ENCODE measurements at places on chromosomes 2 and 18.
A peak's percentile ranks its signal among the peaks of the same experiment; 100 is the strongest.

DNA sequence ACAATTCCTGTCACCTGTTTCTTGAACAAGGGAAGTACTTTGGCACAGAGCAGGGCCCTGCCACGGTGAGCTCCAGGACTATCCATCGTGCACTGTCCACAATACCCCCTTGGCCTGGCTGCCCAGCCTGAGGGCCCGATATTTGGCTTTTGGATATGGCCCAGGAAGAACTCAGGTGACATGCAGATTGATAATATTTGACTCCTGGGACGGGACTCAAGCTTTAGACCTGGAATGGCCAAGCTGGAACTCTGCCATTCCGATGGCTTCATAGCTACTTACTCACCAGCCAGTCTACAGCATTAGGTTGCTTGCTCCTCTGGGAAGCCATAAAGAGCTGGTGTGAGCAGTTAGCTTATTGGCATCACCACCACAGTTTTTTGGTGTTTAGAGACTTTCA lies 26.6 kb downstream of the EML6 start:
- DNase-seq = no peak

DNA sequence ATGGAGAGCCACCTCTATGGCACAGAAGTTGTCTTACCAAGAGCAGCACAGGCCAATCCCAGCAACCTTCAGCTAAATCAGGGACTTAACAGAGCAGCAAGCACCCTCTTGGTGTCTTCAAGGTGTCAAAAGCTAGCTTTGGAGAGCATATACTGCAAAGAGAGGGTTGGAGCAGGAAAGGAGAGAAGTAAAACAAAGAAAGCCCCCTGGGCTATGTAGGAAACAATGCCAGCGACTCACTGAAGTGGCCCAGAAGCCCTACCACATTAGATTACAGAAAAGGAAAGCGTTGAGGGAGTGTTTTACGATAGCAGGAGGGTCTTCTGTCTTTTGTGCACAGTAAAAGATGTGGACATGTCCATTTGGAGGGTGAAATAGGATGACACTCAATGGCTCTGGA lies 233.4 kb downstream of the MREG start:
- no peak for DNase-seq

GRCh38 chr18:47506897-47507296 lies 255.4 kb upstream of the SKOR2 start:
- no peak for DNase-seq

DNA sequence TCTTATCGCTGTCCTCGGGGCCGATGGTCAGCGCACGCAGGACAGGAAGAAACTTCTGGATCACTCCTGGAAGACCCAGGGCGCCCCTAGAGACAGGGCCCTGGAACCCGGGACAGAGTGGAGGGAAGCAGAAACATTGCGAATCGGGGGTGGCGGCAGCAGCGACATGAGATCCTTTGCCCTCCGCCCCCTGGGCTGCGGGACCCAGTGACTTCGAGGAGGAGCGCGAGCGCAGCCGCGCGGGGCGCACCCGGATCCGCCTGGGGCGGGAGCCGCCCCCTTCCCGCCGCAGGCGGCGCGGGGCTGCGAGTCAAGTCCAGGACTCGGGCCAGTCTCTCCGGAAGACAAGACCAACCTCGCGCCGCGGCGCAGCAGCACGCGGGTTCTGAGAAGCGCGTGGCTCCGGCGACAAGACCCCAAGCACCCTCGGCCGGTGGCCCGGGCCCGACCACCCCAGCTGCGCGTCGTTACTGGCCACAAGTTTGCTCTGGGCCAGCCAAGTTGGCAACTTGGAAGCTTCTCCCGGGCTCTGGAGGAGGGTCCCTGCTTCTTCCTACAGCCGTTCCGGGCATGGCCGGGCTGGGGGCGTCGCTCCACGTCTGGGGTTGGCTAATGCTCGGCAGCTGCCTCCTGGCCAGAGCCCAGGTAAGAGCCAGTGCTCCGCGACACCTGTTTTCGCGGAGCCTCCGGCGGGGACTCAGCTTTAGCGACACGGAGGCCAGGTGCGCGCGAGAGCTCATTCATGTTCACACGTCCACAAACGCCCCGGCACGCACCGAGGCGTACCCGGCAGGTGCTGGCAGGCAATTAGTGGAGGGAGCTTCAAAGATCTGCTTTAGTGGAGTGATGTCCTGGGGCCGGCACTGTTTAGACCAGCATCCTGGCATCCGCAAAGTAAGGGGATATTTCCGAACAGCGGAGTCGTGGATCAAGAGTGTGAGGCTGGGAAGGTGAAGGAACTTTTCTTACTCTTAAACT lies at the start of gene PTH2R:
Gene PTH2R (plus strand): TSS at position 319 of the 978 bp plus-strand sequence. CDS start 252 bp downstream, at position 571.
- peak; percentile 71 for DNase-seq

DNA sequence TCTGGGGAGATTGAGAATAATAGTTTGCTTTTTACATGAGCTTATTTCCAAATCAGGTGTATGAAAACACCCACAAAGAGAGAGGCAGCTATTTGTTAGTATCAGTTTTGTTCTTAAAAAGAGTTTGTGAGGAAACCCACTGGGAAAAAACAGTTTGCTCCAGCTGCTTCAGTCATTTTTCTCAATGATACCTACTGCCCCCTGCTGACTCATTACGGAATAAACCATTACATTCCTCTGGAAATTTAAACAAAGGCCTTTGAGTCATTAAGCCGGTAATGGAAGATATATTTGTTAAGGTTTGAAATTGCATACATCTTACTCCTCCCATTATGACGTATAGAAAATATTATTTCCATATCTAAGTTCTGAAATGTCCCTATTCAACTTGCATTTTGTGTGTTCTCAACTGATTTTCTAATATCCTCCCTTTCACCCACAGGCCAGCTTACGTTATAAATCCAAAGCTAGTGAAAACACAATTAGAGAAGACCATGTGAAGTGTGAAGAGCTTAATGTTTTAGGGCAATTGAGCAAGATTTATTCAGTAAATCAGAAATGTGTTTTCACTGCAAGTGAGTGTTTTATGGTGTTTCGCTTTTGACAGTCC lies 761.6 kb downstream of the DSC3 start:
- DNase-seq = peak; percentile 44

DNA sequence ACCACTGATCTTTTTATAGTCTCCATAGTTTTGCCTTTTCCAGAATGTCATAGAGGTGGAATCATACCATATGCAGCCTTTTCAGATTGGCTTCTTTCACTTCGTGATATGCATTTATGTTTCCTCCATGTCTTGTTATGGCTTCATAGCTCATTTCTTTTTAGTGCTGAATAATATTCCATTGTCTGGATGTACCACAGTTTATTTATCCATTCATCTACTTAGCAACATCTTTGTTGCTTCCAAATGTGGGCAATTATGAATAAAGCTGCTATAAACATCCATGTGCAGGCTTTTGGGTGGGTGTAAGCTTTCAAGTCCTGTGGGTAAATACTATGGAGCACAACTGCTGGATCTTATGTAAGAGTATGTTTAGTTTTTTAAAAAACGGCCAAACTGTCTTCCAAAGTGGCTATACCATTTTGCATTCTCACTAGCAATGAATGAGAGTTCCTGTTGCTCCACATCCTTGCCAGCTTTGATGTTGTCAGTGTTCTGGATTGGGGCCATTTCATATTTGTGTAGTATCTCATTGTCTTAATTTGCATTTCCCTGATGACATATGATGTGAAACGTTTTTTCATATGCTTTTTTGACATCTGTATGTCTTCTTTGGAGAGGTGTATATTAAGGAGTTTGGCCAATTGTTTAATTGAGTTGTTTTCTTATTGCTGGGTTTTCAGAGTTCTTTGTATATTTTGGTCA lies 20.6 kb downstream of the STPG4 start:
- DNase-seq = no peak

DNA sequence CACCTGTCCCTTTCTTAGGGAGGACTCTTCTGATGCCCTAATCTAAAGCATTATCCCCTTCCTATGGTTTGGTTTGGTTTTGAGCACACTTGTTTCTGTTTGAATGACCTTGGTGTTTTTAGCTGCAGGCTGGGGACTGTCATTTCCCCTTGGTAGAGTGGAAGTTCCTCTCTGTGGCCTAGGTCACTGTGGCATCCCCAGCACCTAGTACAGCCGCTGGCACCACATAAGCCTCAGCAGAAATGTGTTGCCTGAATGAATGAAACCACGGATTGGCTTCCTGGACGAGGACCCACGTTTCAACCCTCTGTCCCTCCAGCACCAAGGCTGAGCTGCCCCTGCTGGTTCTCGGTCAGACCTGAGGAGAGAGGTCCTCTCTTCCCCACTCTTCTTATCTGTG lies 159.9 kb downstream of the CTIF start:
- DNase-seq = no peak

DNA sequence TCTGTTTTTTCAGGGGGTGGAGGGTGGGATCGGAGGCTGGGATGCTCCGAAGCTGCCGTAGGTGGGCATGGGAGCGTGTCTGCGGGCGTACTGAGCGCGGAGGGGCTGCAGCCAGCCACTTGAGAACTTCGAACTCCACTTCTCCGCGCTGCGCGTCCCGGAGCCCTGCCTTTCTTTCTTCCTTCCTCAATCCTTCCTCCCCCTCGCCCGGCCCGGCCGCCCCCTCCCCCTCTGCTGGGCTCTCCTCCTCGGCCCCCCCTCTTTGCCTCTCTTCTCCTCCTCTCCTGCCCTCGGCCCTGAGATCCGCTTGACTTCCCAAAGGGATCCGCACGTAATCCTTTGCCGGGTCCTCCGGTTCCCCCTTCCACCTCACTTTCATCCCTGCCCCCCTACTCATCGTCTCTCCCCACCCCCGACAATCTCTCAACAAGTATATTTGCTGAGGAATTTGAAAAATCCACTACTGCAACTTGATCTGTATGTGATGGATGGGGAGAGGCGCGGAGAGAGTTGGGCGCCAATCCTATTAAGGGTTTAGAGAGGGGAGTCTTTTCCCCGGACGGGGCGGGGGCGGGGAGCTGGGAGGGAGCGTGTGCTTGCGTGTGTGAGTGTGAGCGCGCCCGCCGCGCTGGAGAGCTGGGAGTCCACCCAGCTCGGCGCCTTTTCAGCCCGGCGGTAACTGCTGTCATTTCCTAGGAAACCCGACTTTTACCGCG lies 1.1 kb downstream of the GLI2 start:
- peak; percentile 57 for DNase-seq
